Cardiac septum (tissue), 1 donor: ENCODE measurements at places on chromosomes 2 and 18. TPM values are rescaled to one million over a fixed set of nuclear protein-coding genes. Genes with fewer than 3 reads are reported as not detected.
A peak's percentile ranks its signal among the peaks of the same experiment; 100 is the strongest.

MAB21L4 gene
- not detected for total RNA-seq

MATN3 gene
- total RNA-seq: 0.11 TPM

ANKRD30BL gene
- not detected for total RNA-seq

DUSP2 gene
- total RNA-seq: 1.3 TPM

- DNase-seq: no peak
Measured at GRCh38 chr2:19029655-19030054, 328.8 kb downstream of the OSR1 start.

DNA sequence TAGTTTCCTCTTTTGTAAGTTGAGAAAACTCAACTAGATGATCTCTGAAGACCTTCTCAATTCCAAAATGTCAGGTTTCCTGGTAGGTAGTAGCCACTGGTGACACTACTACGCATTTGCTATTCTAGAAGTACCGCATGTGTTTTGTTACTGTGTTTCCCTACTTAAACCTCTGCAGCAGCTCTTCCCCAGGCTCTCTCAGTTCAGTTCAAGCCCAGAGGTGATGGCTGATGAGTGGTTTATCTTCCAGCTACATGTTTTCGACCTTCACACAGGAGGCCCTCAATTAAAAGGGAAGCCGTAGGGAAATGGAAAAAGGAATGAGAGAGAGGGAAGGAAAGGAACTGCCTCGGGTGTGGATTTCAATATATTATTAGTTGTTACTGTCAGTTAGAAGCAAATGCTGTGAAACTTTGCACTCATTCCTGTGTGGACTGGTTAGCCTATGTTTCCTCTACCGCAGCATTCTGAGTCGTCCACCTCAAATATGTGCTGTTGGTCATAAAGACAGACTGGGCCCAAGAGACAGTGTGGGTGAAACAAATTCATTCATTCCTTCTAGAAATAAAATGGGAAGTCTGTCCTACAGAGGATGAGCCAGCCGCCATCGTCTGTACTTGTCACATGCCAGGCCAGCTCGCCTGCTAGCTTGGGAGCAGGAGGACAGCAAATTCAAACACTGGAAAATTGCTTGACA, 455.2 kb upstream of the RAB12 start:
- DNase-seq: no peak

GRCh38 chr2:167783261-167784083, 463.9 kb downstream of the STK39 start:
- no peak for DNase-seq

- no peak for DNase-seq
Measured at GRCh38 chr2:154400563-154401290, 297.8 kb upstream of the KCNJ3 start.

DNA sequence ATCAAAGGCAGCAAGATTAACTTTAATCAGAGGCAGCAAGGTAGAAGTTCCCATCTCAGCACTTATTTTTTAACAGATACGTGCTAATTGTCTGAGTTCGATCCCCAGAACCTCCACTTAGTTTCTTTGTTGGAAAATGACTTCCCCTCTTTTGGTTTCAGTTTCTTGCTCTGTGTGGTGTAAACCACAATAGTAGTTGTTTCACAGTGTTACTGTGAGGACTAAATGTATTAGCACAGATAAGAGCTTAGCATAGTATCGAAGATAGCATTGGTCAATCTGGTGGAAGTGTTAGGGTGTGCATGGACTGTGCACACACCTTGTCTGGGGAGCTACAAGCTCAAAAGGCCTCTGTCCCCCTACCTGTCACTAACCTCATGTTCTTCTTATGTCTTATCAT, 988.3 kb upstream of the GYPC start:
- no peak for DNase-seq

GRCh38 chr18:60976976-60977375, 356.3 kb upstream of the CDH20 start:
- DNase-seq: no peak

GRCh38 chr2:205681401-205682238, 681 bp upstream of the NRP2 start:
- DNase-seq: no peak

- DNase-seq: peak; percentile 83
Measured at GRCh38 chr18:46418663-46419260, 238.3 kb downstream of the LOXHD1 start.

DNA sequence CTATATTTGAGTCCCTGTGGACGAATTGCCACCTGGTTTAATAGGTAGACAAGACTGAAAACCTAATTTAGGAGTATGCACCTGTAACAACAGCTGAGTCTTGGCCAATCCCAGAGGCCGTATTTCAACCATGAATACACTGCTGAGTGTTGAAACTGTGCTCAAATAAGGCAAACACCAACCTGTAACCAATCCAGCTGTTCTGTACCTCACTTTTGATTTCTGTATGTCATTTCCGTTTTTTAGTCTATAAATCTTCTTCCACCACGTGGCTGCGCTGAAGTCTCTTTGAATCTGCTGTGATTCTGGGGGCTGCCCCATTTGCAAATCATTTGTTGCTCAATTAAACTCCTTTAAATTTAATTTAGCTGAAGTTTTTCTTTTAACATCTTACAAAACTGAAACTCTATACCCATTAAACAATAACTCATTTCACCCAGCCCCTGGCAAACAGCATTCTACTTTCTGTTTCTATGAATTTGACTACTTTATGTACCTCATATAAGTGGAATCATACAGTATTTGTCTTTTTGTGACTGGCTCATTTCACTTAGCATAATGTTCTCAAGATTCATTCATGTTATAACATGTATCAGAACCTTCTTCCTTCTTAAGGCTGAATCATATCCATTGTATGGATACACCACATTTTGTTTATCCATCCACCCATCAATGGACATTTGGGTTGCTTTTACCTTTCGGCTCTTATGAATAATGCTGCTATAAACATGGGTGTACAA, 7.5 kb upstream of the YPEL5 start:
- no peak for DNase-seq

DNA sequence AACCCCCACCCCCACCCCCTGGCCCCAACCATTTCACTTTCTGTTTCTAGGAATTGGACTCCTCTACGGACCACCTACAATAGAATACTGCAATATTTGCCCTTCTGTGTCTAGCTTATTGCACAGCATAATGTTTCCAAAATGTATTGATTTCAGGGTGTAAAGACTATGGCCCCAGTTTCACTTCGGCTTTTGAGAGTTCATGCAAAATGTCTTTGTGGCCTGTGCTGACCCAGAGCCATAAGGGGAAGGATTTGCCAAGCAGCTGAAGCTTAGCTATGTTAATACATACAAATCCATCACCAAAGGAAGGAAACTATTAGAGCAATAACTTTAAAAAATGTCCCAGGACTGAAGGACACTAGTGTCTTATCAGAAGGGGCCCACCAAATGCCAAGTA, 11.2 kb upstream of the ATP9B start:
- DNase-seq: no peak

- no peak for DNase-seq
Measured at GRCh38 chr2:3079959-3080948, 297.4 kb downstream of the EIPR1 start.
